ENCODE measurements at places on chromosomes 13 and 19.

- no peak for DNase-seq
These were observed 2.5 kb upstream of the ZNF284 start for GRCh38 chr19:44069415-44069814.

DNA sequence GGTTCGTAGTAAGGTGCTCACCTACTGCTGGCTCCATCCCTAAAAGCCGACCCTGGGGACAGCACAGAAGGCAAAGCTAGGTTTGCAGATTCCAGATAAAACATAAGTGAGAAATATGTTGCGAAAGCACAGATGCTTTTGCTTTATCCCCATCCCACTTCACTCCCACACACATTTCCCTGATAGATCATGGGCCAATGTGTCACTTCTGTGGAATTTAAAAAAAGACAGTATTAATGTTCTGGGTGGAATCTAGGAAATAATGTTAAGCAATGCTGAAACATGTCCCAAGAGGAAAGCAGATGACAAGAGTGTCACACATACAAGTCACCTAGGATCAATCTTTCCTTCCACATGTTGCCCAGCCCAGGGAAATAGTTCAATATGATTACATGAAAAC lies 661.0 kb upstream of the MIR17HG start:
- DNase-seq = no peak

DNA sequence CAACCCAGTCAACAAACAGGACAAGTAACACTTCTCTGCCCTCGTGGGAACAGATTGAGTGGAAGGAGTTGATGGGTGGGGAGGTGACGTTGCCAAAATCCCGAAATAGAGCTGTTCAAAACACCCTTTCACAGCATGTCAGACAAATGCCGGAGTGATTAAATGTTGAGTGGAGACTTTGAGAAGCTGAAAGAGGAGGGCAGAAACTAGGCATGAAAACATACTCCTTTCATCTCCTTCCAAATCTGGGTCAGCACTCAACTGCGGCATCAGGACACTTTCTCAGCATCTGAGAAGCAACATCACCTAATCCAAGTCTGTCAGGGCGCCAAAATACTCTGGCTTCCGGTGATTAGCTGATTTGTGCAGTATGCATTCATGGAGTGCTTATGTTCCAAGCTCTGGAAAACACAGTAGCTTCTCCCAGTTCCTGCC lies 51.5 kb upstream of the MRI1 start:
- no peak for DNase-seq

DNA sequence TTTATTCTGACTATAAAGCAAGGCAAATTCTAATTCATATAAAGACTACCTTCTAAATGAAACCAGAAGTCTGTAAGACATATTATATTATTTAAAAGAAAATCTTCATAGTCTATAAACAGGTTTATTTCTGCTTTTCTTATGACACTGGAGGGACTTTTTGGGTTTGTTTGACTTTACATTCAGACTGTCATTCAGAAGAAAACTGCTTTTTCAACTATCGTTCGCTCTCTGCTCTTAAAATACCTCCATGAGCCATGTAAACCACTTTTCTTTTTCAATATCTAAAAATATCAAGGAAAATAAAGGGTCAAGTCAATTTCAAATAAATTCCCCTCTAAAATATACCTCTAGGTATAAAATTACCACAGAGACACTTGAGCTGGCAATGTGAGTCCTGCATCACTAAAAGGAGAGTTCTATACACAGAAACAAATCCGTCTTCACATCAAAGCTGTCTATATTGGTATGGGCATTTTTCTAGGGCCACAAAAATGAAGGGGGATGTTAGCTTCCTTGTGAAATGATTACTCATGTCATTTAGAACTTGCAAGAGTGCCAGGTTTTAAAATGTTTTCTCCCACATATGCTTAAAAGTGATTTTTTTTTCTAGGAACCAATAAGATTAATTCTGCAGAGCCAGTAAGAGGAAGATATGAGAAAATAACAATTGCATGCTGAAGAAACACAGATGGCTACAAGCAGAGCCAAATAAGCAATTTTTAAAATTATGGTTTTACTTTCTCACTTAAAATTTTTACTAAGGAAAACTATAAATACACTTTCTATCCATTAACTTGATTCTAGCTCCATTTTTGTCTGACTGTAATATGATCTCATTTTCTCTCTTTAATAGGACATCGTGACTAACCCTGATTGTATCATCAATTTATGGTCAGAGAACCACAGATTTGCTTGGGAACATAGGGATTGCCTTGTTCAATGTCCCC lies 181.8 kb downstream of the TBC1D4 start:
- no peak for DNase-seq

- DNase-seq = no peak
These were observed 158.2 kb downstream of the NALCN start for GRCh38 chr13:101258071-101258470.

DNA sequence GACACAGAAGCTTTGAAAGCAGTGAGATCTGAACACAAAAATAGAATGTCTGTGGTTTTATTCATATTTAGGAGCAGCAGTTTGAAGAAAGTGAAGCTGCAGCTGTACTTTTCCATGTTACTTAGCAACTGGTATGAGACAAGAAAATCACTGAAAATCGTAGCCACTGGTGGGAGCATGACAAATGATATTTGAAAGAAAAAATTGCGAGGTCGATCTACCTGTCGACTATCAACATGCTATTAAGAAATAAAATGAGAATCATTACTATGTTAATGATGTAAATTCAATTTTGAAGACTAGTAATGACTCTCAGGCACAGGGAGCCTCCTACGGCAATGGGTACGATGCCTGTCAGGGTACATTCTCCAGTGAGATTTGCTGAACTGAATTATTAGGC lies 436.4 kb downstream of the SLITRK5 start:
- no peak for DNase-seq

All from breast epithelium (tissue), 4 donors.